AG04449 (cell line): ENCODE measurements at places on chromosomes 7 and 10.
A peak's percentile ranks its signal among the peaks of the same experiment; 100 is the strongest.

DNA sequence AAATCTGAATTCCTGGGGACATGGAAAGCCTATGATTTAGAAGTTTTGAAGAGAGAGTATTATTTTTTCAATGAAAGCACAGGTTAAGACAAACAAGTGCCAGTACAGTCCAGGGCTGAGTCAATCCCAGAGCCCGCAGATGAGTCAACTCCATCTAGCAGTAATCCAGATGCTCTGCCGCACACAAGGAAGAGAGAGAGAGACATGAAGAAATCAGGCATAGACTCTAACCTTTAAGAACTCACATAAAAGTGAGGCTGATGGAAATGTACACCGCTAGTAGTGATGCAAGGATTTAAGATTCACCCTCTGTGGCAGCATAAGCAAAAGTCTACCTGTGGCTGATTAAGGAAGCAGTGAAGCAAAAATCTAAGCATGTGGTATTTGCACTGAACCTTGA lies 651.5 kb downstream of the TNS3 start:
- peak; percentile 87 for DNase-seq

DNA sequence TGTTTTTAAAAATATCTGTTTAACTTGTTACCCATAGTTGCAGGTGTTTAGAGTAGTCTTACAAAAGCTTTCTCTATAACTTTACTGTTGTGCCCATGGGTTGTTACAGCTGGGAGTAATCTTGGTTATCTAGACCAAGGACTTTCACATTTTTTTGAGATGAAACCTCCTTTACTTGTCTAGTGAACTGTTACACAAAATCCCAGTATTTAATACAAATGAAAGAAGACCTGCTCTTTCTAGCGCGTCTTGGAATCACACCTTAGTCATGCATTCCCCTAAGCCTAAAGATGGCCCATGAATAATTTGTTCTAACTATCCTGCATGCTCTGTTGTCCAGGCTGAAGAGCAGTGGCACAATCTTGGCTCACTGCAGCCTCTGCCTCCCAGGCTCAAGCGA lies 38.0 kb downstream of the CSGALNACT2 start:
- no peak for DNase-seq

GRCh38 chr7:9091282-9091681 lies 657.9 kb downstream of the NXPH1 start:
- no peak for DNase-seq

GRCh38 chr7:41892356-41893100 lies 189.6 kb upstream of the INHBA start:
- DNase-seq = no peak

DNA sequence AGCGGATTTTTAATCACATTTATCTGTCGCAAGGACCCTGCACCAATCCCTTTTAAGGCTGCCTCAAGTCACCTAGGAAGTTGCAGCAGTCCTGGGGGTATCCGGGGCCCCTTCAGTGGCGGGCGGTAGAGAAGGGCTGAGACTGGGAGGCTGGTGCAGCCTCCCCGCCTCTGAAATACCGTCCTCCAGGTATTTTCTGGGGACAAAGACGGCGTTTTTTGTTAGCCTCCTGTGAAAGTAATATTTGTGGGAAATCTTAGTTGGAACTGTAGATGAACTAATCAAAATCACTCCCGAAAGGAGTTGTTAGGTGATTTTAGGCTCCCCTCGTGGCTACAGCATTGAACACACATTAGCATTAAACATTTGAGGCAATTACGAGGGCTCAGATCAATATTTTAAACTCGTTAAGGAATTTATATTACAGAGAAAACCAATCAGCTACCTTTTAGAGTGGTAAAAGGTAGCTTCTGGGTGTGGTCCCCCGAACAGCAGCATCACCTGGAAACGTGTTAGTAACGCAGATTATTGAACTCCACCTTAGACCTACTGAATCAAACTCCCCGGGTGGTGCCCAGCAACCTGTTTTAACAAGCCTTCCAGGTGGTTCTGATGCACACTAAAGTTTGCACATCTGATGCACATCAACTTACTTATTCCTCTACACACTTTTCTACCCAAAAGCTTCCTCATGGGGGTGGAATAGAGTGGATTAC lies 530 bp upstream of the ANXA7 start:
- no peak for DNase-seq

DNA sequence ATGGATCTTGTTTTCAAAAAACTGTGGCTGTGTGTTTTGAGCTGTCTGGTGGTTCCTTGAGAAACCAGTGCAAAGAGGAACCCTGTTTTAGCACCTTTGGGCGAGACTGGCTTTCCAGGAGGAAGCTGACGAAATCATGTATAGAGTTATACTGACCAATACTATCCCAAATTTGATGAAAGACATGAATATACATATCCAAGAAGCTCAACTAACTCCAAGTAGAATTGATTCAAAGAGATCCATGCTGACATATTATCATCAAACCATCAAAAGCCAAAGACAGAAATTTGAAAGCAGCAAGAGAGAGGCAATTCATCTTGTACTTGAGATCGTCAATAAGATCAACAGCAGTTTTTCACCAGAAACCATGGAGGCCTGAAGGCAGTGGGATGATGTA lies 610.7 kb downstream of the DNAJB6 start:
- no peak for DNase-seq

DNA sequence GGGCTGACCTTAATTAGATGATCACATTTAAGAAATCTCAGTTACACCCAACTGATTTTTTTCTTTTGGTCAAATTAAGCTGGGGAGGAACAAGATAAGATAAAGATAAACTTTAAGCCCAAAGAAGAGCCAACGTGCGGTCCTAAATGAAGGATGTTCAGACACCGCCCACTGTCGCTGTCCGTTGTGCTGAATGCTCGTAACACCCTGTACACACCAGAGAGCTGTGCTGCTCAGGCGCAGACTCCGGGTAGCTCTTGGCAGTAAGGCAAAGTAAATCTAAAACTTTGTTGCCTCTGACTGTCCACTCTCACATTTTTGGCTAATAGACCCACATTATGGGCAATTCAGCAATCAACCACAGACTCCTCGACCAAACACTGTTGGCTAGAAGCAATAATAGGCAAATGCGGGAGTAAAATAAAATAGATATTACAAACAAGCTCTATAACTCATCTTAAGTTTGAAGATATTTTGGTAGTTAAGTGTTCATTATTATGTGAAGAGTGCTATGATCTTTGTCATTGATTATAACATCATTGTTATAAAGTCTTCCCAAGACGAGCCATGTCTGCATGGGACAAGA lies 57.1 kb downstream of the PLPP4 start:
- no peak for DNase-seq

- DNase-seq = no peak
Measured at GRCh38 chr7:8379264-8379663, 54.1 kb upstream of the NXPH1 start.

GRCh38 chr7:135290594-135290993 lies 57.0 kb downstream of the STRA8 start:
- no peak for DNase-seq

GRCh38 chr7:97094284-97094930 lies 23.1 kb upstream of the SDHAF3 start:
- no peak for DNase-seq

DNA sequence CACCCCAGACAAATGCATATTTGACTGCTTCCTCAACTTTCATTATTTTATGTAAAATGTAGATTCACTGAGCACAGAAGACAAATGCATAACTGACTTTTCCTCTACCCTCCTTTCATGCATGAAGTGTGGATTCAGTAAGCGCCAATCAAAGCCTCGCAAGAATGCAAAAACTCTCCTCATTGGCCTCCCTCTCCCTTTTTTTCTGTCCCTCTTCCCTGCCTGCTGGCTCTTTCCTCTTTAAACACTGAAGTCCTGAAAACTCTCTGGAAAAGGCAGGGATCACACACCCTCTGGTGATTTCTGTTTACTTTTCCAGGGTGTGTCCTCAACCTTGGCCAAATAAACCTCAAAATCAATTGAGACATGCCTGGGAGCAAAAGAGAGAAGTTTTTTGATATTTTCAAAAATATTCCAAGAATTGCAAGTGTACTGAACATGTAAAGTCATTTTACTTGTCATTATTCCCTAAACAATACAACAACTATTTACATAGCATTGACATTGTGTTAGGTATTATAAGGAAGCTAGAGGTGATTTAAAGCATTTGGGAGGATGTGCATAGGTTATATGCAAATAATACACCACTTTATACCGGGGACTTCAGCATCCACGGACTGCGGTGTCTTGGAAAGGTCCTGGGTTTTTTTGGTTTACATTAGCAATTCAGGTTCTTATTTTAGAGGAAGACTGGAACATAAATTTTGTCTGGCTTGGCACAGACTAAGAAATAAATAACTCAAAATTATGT lies 71.4 kb downstream of the SEC61G start:
- DNase-seq = no peak

DNA sequence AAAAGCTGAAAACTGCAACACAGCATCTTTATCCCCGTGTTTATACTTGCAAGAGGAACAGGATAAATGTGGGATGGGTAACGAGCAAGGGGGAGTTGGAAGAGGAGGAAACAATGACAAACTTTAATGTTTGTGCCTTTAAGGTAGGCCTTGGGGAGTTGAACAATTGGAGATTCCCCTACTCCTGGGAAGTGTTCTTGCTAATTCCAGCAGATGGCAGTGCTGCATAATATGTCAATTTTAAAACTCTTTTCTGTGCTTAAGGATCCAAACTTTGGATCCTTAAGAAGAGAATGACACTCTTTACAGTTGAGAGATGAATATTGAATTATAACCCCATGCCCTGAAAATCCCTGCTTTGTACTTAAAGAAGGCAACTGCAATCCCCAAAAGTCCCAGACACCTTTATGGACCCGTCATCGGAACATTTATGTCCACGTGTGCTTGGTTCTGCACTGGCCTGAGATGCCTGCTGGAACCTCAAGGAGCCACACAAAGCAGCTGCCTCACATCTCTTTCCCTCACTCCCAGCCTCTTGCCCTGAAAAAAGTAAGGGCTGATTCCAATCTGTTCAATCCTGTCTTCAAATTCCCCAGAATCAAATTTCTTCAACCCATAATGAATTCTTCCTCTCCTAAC lies 12.0 kb downstream of the IFIT5 start:
- no peak for DNase-seq

- DNase-seq = no peak
Measured at GRCh38 chr7:96792115-96792514, 82.5 kb upstream of the SEM1 start.

- peak; percentile 21 for DNase-seq
Measured at GRCh38 chr7:40232242-40232893, 97.6 kb downstream of the SUGCT start.

DNA sequence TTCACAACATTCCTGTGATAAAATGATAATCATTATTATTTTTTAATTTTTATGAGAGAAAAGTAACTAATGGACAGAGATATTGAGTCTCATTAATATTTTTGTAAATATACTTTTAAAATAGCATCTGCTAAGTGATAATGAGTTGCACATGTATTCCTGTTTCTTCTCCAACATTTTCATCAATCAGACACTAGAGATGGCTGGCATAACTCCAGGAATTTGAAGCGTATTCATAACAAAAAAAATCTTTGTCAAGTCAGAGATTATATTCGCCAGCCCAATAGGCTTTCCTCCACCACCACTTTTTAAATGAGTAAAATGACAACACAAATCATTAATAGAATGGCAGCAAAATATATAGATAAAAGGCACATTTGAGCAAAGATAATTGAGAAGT lies 524.0 kb upstream of the KCND2 start:
- DNase-seq = no peak

GRCh38 chr10:103617602-103618385 lies 124.3 kb downstream of the NEURL1 start:
- no peak for DNase-seq

- no peak for DNase-seq
Measured at GRCh38 chr10:5942001-5942400, 35.3 kb downstream of the IL15RA start.

DNA sequence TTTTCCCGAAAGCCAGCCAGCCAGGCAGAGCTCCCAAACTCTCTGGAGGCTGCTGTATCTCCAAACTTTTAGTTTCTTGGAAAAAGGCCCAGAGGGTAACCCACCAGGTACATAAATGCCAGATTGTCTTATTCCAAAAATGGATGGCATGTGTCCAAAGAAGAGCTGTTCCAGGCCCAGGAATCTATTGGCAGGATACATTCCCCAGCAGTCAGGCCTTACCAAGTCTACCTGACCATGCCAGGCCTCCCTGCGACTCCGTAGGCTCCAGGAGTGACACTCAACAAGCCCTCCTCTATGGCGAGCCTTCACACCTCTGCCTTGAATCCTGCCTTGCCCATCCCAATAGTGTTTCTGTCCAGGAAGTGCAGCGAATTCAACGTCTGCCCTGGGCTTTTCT lies 95.6 kb downstream of the GRB10 start:
- DNase-seq = no peak

DNA sequence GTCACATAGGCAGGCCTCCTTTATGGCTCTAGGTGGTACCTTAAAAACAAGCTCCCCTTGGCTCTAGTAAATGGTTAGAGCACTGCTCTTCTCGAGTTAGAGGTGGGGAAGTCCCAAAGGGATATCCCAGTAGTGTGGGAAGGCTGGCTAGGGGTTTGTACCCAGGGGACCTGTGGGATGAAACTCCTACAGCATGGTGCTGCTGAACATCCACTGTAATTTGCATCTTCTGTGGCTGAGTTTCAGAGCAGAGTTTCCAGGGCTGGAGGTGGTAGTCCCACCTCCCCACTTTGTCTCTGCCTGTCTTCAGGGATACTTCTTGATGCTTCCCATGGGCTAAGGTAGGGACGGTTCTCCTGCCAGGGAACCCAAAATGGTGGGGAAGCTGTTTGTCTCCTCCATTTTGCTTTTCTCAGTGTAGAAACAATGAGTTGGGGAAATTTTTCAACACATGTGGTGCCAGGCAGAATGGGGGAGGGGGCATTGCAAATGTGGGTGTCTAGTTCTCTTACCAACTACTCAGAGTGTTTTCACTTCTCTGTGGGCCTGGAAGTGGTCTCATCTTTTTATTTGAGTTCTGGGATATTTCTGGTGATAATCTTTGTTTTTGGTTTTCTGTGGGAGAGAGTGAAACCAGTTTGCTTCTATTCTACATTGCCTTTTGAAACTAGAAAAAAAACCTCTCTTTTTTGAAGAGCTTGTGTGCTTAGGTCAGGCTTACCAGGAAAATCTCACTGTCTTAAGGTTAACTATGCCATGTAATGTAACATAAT lies 36.3 kb downstream of the SCART1 start:
- DNase-seq = no peak

DNA sequence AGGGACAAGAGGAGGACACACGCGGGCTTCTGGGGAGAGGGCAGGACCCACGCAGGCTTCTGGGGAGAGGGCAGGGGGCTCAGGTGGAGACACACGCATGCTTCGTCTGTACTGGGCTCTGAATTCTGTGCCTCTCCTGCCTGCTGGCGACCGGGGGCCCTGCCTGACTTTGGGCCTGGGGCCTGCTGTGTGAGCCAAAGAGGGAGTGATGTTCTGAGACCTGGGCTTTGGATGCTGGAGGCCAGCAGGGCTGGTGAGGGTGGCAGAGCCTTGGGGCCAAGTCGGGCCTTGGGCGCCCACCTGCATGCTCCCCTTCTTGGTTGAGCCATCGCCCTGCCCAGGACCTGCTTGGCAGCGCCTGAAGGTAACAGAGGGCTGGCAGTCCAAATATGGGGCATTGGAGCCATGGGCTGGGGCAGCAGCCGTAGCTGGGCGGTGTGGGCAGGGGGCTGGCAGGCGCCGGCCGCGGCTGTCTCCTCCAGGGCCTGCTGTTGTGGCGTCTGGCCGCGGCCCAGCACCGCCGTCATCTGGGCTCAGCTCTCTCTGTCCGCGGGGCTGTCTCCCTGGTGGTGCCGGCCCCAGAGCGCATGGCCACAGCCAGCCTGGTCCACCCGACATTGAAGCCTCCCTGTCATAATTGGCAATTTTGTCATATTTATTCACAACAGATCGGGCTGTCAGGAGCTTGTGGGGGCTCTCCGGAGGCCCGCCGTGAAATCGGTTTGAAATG lies 78.9 kb downstream of the UNCX start:
- DNase-seq = no peak
